T-helper 17 cell (primary cell): ENCODE measurements at places on chromosomes 7 and 10.

- DNase-seq = no peak
Observed at GRCh38 chr10:125177641-125178640, 17.6 kb upstream of the CTBP2 start.

DNA sequence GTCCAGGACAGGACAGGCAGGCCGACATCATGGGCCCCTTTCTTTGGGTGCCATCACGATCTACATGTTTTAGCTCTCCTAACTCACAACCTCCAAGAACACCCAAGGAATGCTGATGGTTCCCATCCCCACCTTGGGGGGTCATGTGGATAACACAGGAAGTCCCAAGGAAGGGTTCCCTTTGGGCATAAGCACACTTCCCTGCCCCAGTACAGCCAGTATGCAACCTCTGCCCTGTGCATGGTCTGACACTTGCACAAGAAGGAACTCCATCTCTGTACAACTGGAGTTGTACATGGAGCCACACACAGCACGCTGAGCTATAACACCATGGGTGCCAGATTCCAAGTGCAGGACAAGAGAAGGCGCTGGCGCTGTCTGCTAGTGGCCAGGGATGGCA is 11.0 kb downstream of the MAT1A start:
- no peak for DNase-seq

GRCh38 chr10:96978621-96979154 is 146.6 kb downstream of the LCOR start:
- no peak for DNase-seq

DNA sequence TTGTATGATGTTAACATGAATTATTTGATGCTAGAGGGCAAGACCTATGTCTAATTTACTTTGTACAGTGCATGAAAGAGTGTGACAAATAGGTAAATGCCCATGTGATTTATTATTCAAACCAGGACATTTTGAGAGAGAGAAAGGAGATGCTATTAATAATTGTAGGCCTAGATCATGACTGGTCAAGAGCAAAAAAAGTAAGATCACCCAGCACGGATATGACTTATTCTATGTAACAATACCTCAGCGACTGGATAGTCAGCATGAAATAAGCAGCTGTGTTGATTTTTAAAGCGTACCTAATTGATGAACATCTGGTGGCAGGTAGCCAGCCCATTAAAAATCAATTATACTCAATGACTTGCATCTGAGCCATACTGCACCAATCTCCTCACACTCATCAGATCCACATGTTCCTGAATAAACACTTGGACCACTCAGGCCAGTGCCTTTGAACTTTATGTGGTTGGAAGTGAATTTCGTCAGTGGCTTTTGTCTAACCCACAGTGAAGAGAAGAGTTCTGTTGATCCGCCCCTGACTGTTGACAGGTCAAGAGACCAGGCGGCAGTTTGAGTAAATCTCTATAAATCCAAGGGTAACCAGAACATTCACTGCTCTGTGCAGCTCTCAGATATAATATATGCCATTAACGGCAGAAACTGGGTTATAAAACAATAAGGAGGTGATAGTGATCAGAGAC is 435.3 kb downstream of the MDFIC start:
- DNase-seq = no peak

DNA sequence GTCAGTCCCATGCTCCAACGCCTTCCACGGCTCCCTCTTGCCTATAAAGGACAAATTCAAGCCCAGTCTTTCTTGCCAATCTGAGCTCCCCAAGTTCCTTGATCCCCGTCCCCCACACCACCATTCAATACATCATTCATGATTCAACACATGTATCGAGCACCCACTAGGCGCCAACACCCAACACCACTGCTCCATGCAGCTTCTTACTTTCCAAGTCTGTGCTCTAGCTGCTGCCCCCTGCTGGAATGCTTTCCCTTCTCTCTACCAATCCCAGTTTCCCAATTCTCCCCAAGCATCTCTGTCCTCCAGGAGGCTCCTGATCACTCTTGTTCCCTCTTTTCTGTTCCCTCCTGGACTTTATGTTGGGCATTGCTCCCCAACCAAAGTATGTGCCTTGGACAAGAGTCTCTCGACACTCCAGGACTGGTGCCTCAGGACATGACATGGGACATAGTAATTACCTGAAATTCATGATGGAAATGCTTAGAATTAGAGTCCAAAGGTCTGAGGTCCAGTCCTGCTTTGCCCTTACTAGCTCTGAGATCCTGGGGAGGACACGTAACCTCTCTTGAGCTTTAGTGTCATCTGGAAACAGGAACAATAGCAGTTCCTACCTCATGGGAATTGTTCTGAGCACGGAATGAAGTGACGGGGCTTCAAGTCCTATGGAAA is 172.7 kb downstream of the NEURL1 start:
- DNase-seq = no peak

- no peak for DNase-seq
Observed at GRCh38 chr7:30169579-30169978, 34.8 kb downstream of the MTURN start.

DNA sequence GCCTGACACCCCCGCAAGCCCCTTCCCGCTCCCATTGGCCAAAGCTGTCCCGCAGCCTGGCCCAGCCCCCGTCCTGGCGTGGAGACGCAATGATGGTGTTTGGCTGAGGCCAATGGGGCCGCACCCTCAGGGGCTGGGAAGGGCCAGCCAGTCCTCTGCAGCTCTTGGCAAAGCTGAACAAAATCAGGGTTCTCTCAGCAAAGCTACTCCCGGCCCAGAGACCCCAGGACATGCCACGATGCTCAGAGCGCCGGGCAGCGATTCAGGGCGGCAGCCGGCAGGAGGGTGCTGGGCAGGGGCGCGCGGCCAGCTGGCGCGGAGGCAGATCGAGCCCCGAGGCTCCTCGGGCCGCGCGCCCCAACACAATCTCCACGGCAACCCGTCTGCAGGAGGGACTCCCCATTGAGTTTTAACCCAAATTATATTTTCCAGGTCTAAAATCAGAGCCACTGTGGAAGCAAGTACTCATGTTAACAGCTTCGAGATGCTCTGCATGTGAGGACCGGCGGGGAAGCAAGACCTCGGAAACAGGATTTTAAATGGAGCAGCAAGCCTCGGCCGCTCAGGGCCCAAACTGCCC is 8.8 kb upstream of the CNPY1 start:
- DNase-seq = no peak

DNA sequence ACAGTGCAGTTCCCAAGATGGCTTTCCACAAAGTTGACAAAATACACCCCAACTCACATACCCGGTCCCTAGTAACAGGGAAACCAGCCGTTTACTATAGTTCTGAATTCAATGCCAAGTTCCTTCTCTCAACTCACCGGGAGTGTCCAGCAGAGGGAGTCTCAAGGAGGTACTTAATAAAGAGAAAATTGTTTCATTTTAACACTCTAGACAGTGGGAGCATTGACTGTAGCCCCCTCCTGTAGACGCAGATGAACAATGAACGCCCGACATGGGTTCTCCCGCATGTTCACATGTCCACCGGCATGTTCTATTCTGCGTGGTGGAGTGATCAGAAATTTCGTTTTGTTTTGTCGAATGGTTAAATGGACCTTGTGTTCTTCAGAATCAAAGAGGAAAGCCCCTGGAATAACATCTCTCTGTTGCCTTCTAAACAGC is 1.9 kb downstream of the HIPK2 start:
- peak; percentile 31 for DNase-seq

DNA sequence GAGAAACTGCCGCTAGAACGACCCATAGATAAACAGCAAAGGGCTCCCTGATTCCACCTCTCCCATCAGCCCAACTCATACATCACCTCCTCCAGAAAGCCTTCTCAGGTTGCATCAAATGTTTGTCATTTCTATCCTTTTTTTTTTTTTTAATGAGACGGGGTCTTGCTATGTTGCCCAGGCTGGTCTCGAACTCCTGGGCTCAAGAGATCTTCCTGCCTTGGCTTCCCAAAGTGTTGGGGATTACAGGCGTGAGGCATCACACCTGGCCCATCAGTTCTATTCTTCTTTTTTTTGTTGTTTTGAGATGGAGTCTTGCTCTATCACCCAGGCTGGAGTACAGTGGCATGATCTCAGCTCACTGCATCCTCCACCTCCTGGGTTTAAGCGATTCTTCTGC is 7.0 kb downstream of the SPACDR start:
- no peak for DNase-seq

DNA sequence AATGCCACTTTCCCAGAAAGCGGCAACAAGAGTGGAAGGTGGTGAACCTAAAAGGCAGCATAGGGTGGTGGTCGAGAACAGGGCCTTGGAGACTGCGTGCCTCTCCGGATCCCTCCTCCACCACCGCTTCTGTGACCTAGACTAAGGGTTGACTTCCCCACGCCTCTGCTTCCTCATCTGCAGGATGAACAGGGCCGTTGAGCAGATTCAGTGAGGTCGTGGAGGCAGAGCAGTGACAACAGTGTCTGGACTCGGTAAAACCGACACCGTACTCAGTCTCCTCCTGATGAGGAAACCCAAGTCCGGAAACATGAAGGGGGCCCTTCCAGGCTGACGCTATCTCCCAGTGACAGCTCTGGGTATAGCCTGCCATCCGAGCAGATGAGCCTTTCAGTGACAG is 162.6 kb downstream of the CELF2 start:
- peak; percentile 45 for DNase-seq

DNA sequence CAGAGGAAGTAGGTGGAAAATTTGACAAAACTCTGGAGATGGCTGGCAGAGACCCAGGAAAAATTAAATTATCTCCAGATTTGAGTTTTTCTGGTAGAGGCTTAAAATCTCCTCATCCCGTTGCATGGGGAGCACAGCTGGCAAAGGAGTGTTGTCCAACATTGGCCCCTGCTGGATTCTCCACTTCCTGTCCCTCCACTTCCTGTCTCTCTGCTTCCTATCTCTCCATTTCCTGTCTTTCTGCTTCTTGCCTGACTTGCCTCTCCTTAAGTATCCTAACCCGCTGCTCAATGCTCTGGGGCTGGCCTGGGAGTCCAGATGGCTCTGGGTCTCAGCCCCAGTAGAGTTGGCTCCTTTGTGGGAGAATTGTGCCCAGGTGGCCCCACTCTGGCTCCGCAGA is 65.8 kb upstream of the EMX2 start:
- no peak for DNase-seq

DNA sequence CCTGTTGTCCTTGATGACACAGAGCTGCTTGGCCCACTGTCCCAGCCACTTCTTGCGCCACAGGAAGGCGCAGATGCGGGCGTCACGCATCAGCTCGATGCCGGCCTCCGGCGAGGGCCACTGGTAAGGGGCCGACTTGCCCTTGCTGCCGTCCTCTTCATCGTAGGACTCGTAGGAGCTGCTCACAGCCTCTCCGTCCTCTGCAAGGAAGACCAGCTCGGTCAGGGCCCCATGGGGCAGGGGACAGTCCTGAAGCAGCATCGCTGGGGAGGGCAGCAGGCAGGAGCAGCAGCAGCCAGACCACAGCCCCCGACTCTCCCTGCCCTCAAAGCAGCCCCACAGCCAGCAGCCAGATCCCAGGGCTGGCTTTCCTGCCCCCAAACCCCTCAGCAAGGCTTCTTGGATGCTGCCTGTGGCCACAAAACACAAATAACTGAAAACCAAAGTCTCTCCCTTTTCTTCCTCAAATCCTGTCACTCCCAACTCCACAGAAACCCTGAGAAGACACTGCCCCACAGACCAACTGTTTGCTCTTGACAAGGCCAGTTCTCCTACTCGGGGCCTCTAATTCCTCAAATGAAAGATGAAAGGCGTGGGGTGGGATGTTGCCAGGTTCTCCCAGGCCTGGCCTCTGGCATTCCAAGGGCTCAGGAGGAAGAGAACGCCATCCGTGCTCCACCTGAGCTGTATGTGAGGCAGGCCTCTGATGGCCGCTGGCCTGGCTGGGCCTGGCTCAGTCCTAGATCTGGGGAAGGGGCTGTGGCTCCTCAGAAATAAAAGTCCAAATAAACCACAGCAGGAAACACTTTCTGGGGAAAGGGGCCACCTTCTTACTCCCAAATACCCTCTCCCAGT is 76.7 kb downstream of the VWA2 start:
- DNase-seq = no peak

DNA sequence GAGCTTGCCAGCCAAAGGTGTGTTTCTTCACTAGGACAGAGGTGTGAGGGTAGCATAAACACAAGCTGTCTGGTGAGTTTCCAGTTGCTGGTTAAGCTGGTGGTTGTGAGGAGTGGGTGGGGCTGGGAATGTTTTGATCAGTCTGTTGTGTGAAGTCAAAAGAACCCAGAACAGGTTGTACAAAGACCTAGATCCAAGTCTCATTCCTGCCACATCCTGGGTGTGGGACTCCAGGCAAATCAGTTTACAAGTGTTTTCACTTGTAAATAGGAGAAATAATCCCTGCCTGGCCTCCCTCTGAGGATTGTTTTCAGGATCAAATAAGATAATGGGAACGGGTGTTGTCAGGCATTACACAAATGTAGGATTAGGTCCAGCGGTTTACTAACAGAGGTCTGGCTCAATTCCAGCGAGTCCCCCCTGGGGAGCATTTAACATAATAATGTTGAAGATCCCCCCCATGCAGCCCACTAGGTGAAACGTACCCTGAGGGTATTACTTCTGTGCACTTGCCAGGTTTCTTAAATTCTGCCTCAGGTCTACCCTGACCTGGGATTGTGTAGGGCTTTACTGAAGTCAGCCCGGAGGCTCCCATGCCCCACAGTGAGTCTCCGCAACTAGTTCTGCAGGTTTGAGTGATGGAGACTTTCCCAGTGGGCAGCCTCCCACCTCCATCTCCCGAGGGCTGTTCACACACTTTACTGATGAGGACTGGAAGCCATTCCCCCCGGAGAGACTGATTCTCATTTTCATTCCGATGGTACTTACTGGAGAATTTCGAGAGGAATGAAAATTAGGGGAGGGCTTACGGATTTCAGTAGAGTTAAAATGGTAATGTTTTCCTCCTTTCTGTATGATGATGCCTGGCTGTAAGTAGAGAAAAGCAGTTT is 2.7 kb upstream of the FRAT2 start:
- DNase-seq = no peak

- DNase-seq = no peak
Observed at GRCh38 chr10:26291721-26292480, 75.3 kb downstream of the GAD2 start.

GRCh38 chr7:111871283-111871682 is 309.0 kb upstream of the IMMP2L start:
- DNase-seq = no peak

DNA sequence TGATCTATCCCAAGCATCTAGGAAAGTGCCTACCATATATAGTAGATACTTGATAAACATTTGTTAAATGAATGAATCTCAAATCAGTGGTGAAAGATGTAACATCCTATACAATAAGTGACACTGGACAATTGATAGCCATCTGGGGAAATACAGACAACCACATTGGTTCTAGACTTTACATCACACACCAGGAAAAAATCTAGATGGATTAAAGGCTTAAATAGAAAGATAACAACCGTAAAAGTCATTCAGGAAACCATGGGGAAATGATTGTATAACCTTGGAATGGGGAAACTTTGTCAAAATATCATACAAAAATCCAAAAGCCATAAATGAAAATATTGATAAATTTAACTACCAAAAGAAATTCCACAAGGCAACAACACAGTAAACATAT is 7.0 kb upstream of the GARIN1A start:
- DNase-seq = no peak

- no peak for DNase-seq
Observed at GRCh38 chr7:134587750-134588149, 38.8 kb downstream of the AKR1B15 start.

- no peak for DNase-seq
Observed at GRCh38 chr10:12435348-12435747, 86.0 kb downstream of the CAMK1D start.
